CD4-positive, alpha-beta T cell treated with Interleukin-6 for 4 hours (primary cell): ENCODE measurements at places on chromosomes 4 and X.

DNA sequence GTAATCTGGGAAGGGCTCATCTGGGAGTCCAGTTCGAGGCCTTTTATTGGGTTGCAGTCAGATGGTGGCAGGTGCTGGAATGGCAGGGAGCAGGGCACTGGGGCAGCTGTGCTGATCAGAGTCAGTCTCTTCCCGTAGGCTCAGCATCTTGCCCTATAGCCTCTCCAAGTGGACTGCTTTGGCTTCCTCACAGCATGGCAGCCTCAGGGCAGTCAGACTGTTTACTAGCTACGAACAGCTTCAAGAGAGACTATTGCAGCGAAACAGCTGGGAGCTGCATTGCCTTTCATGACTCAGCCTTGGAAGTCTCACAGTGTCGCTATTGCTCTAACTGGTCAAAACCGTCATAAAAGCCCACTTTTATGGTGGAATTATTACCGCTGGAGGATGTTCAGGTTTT is 26.8 kb upstream of the DUSP21 start:
- no peak for DNase-seq

DNA sequence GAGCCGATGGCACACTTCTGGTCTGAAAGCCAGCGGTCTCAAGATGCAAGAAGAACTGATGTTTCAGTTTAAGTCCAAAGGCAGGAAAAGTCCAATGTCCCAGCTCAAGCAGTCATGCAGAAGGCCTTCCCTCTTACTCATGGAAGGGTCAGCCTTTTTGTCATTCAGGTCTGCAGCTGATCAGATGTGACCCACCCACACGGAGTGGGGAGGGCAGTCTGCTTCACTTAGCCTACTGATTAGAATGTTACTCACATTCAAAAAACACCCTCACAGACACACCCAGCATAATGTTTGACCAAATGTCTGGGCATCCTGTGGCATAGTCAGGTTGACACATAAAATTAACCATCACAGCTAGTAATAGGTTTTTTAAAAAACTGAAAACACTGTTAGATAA is 6.6 kb downstream of the HCCS start:
- DNase-seq: no peak

DNA sequence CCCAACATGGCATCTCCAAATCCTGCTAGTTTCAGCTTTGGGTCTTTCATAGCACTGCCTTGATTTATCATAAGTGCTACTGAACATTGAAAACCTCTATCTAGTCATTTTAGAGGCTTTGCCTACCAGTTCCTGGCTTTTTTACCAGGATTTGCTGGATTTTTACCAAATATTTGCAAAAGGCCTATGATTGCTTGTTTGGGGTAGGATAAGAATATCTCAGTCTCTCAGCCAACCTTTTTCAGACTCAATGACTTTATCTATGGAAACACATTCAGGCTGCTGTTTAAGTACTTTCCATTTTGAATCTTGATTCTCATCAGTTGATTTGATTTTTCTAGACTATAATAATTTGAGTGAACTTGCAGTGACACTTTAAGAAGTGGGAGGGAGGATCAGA is 80.1 kb downstream of the NPFFR2 start:
- no peak for DNase-seq

DNA sequence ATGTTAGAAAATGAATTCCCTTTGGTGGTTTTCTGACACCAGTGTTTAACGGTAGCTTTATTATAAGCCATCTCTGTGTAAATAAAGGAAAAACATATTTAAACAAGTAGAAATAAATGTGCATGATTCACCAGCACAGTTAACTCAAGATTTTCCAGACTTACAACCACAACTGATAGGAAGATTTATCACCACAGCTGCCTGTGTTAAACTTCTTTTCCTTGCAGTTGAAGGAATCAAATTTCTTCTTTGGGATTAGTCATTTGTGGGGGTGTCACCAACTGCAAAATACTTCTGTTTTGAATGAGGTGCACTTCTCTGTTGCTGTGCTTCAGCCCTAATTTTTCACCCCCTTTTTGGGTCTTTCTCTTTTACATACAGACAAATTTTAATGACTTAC is 128.1 kb upstream of the STK26 start:
- no peak for DNase-seq

DNA sequence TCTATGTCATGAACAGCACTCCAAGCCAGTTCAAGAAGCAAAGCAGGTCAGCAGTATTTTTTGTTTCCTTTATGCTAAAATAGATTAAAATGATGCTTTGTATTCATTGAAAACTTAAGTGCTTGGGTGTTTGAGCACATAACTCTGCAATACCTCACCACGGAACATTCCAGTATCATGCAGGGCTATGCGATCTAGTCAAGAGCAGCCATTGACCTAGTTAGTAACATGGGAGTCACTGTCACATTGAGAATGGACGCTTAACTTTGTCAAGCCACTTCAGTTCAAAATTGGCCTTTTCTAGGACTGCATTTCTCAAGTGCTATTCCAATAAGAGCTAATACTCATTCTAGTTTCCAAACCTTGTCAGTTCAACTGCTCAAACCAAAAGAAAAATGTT is 160.1 kb upstream of the FSTL5 start:
- no peak for DNase-seq
